ENCODE measurements at places on chromosomes 1 and 21.

GRCh38 chr21:41663805-41664788 lies 102.8 kb downstream of the RIPK4 start:
- DNase-seq, result peak; percentile 79

- DNase-seq, result no peak
Observed at GRCh38 chr1:71647513-71648300, 566.9 kb upstream of the ZRANB2 start.

GRCh38 chr1:243471754-243472745 lies 216.2 kb downstream of the SDCCAG8 start:
- DNase-seq, result no peak

DNA sequence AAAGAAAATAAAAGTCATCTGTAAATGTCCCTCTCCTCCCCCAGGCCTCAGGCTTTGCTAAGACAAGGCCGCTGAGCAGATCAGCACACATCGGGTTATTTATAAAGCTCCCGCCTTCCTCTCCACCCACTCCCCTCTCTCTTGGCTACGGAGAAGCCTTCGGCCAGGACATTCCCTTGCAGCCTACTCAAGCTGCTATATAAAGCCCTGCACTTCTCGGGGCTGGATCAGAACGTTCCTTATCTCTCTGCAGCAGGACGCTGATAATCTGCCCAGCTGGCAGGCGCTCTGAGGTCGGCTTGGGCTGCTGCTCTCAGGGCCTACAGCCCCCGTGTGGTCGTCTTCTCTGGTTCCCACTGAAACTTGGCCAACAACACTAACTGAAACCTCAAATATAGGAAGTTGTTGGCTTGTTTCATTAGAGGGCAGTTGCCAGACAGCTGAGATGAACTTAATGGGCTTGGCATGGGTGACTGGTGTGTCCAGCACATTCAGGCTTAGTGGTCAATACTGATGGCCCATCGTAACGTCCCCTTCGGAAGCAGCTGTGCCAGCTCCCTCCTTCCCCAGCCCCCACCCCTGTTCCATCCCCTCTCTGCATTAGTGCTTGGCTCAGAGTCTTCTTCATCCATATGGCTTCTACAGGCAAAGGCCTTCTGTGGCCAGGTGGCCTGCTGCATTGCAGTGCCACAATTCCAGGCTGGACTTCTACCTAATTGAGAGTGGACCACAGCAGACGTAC lies 64.6 kb downstream of the IER5 start:
- DNase-seq, result peak; percentile 55

DNA sequence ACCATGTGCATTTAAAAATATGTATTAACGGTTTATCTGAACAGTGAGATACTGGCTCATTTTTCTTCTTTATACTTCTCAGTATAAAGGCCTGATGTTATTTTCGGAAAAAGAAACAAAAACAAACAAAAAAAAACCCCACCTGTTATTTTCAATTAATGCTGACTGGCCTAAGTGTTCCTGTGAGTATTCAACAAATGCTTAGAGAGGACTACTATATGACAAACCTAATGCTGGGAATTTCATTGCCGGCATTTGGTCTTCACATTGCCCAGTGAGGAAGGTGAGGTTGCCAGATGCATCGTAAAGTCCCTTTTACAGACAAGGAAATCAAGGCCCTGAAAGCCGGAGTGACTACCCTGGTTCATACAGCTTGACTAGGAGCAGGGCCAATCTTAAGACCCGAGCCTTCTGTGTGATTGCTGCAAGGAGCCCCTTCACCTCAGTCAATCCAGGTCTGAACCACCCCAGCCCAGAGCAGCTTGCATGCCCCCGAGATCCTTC lies 599 bp downstream of the MRPL24 start:
- no peak for DNase-seq

DNA sequence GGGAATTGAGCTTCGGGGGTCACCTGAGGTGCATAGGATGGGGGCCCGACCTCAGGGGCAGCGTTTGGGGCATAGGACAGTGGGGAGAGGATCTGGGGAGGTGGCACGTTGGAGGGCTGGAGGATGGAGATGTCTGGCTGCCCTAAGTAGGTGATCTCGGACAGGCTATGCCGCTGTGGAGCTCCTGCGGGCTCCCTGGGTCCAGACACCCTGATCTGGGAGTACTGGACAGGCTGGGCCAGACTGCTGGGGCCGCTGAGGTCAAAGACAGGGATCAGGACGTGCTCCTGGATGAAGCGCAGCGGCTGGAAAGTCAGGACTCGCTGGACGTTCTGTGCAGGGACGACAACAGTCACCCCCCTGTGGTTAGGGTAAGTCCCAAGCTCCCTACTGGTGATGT lies 9.5 kb upstream of the MYOM3 start:
- no peak for DNase-seq

DNA sequence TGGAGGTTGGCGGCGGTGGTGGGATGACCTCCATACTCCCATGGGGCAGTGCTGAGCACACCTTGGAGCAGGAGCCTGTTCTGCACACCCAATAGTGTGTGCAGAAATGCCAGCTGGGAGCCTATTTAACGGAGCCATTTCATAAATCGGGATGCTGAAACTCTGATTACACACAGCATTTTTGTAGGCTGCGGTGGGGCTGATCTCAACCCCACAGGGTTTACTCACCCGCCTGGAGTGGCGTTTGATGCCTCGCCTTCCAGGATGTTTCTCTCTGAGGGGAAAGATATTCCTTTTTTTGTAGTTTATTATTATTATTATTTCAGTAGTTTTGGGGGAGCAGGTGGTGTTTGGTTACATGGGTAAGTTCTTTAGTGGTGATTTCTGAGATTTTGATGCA lies 82.6 kb upstream of the WDR26 start:
- no peak for DNase-seq

DNA sequence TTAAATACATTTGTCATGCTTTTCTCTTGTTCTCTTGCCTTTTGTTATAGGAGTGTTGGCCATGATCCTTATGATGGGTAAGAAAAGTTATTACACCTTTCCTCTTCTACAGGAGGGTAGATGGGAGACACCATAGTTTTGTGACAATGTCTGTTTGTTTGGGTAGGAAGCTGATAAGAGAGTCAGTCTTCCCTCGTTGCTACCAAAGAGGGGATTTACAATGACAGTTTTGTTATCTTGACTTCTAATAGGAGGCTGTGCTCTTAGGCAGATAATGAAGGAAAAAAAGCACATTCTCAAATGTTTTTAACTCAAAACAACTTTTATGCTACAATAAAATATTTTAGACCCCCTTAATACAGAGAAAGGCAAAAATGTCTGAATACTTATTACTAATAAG lies 48.0 kb upstream of the WLS start:
- no peak for DNase-seq

GRCh38 chr1:9604836-9605235 lies 16.1 kb downstream of the TMEM201 start:
- DNase-seq, result no peak

DNA sequence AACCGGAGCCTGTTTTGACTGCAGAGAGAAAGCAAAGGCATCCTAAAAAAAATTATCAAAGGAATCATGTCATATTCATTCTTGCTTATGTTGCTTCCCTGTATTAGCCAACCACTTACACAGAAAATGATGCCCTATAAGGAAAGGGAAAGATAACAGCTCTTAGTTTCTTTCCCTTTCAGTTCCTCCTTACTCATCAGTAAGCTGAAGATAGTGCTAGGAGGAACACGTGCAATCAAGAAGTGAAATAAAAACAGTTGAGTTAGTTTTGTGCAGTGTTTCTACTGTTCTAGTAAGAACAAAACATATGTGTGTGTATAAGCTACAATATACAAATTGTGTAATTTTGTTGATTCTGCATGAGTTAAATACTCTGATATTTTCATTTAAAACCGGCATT lies 45.3 kb upstream of the MTF2 start:
- DNase-seq, result no peak

- DNase-seq, result no peak
Observed at GRCh38 chr1:241269116-241269515, 87.9 kb downstream of the RGS7 start.

- DNase-seq, result no peak
Observed at GRCh38 chr1:20848162-20848561, 61.1 kb upstream of the HP1BP3 start.

DNA sequence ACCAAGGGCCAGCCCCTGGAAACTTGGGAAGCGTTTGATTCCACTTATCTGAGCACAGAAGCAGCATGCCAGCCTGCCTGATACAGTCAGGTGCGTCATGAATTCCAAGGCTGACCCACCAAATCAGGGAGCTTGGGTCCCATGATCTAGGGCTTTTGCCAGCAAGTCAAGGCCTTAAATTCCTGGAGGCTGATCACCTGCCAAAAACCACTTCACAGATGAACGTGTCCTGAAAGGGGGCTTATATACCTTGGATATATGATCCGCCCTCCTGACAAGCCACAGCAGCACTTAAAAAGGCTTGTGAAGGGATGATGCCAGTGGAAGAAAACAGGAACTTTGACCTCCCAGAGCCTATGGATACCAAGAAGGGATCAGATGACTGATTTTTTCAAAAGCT lies 24.0 kb upstream of the CLIC6 start:
- no peak for DNase-seq

GRCh38 chr1:35756064-35756463 lies 13.7 kb downstream of the CLSPN start:
- no peak for DNase-seq

DNA sequence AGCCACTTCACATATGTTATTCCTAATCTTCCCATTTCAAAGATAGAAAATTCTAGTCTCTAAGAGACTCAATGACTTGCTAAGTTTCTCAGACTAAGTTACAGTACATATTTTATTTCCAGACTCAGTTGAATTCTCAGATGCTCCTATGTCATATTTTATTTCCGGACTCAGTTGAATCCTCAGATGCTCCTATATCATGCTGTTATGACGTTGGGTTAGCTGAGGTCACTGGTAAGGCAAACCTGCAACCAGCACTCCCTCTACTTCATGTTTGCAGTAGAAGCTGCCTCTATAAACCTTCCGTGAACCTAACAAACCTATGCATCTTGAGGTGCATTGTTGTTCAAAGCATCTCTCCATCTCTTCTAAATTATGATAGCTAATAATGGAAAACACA lies 187.1 kb upstream of the SGIP1 start:
- DNase-seq, result no peak

GRCh38 chr1:8476006-8476405 lies 158.1 kb downstream of the SLC45A1 start:
- DNase-seq, result no peak

DNA sequence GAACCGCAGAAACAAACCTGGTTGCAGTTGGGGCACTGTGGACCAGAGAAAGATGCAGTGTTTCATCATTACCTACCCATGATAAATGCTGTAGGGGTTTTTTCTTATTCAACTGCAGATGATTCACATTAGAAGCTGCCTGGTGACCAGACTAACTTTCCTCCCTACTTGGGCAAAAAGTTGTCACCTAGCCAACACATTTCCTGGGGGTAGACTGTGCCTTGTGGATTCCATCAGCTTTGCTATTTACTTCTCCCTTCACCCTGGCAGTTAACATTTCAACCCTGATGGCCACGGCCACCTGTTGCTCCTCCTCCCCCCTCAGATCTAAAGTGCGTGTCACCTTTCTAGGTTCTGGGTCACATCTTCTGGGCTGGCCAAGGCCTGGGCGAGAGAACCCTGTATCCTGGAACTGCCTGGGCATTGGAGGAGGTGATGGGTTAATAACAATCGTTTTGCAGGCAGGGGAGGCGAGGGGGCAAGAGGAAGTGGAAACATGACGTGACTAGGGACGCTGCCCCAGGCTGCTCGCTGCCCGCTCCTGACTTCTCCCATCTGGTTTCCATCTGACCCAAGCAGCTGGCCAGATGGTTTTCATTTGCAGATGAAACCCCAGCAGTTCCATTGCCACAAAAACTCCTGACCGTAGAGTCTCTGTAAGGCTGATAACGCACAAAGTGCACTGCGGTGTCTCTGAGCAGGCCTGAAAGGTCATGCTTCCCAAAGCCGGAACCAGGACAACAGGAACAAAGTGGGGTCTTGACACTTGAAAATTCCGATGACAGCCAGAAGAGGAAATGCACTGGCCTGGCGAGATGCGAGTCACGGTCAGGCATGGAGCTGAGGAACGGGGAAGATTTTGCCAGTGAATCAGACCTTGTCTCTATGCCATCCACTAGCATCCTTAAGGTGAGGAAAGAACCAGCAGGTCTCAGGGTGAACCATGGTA lies 36.6 kb downstream of the CAPZB start:
- DNase-seq, result no peak

DNA sequence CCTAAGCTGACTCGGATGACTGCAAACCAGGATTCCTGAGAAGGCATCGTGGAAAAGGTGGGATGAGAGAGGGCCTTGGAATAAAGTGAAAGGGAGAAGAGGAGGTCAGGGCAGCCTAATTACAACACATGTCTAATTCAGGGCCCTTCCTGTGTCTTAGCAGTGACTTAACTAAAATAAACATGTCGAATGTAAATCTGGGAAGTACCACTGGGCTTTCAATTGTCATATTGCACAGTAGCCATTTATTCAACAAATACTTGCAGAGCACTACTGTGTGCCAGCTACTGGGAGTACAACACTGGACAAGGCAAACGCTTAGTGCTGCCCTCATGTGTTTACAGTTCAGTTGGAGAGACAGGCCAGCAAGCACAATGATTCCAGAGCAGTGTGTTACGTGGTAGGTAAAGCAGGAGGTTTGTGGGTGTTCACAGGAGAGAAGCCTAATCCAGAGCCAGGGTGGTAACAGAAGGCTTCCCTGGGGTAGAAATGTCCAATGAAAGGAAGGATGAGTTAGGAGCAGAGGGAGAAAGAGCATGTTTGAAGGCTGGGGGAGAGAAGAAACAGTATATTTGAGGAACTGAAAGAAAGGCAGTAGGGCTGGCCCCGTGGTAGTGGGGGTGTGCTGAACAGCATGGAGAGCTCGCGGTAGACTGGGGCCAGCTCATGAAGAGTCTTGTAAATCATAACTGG lies 38.0 kb upstream of the RASAL2 start:
- DNase-seq, result no peak

DNA sequence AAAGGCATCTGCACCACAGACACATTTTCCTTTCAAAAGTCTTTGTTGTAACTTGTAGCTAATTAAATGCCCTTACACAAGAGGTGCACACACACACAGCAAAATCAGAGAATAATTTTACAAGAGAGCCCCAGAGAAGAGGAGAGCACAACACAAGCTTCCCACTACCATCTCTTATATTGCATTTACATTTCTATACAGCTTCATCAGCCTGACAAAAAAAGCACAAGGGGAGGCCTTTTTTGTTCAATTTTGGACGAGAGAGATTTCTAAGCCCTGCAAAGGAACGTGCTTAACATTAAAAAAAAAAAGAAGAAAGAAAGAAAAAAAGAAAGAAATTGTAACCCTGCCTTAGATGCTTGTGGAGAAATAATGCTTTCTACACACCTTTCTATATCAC lies 17.1 kb upstream of the ESRRG start:
- no peak for DNase-seq

GRCh38 chr1:242245255-242245654 lies 246.4 kb upstream of the MAP1LC3C start:
- peak; percentile 82 for DNase-seq

DNA sequence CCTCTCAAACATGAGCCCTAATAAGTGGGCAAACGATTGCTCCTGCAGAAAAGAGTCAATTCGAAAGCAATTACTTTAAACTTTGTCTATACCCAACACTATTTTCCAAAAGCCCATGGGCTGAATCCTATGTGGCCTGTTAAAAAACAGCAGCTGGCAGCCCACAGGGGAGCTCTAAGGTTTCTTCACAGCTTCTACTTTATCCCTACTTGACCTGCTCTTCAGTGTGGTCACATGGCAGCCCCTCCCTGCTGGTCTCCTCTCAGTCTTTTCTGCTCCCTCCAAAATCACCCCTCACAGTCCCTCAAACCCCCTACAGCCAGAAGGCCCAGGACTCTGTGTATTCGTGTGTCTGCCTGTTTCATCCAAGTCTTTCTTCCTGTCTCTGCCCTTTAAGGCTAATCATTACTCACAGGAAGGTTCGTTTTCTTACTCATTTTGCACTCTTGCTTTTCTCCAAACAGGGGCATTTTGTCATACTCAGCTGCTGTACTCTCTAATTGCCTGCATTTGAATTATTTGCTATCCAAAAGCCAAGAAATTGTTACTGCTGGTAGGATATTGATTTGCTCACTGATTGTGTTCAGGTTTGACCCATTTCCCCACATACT lies 62.4 kb upstream of the FAM3B start:
- no peak for DNase-seq
